G401 (cell line): ENCODE measurements at places on chromosomes 1 and 21. TPM values are rescaled to one million over a fixed set of nuclear protein-coding genes. Genes with fewer than 3 reads are reported as not detected.

AQP10 gene
- 0.24 TPM in 1 of 2 replicates, not detected in the other for total RNA-seq

SMCP gene
- total RNA-seq = not detected in 2 replicates

TRIM63 gene
- not detected in 2 replicates for total RNA-seq

NBPF6 gene
- not detected in 2 replicates for total RNA-seq

C1orf116 gene
- total RNA-seq = not detected in 2 replicates

ADGRL4 gene
- not detected in 2 replicates for total RNA-seq

HCRTR1 gene
- 2.0 and 4.2 TPM in 2 replicates for total RNA-seq

DNA sequence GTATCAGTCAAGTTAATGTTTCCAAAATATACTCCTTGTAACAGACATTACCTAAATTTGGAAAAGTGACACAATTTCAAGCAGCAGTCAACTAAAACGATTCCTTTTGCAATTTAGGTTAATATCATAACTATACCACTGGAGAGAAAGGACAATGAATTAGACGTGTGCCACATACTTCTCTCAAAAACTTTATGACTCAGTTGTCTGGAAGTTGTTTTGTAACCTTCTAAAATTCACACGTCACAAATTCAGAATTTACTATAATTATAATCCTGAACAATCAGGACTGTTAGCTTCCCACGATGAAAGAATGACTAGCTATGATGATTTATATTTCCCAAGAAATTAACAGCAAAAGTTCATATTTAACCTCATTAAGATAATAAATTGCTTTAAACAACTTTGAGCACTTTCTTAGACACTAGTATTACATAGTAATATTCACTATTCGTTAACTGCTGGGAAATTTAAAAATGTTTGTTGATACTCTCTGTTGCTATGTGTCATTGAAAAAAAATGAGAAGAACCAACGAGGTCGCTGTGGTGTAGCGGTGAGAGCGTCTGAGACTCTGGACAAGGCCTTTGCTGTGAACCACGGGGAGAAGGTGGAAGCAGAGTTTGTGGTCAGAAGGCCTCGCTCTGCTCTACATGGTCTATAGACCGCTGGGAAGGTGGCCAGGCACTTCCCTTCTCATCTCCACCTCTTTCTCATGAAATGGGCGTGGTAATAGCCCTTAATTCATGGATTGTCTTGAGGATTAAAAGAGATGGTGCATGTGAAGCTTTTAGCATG lies 27.9 kb upstream of the BATF3 start:
- DNase-seq = no peak

DNA sequence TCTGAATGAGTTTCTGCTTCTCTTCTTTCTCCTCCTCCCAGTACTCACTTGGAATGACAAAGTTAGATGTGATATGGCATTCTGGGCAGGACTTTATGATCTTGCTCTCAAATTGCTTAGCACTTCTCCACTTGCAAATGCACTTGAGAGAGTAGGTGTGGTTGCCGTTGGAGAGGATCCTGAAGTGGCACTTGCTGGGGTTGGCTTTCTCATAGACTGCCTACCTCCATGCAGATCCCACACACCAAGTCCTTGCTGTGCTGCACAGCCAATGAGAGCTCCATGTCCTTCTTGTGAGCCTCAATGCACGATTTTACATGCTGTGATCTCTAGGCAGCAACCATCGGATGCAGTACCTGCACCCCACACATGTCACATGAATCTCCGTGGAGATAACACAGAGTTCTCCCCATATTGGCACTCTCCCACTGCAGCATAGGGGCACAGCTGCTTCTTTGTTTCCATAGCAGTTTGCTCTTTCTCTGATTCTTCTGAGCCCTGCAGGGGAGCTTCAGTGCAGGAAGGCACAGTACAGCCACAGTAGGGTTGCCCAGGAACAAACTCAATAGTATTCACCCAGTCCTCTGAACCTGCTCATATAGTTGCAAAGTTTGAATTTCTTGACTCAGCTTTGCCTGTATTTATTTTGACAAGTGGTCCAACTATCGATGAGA lies 45.2 kb downstream of the ZNF691 start:
- DNase-seq = no peak

DNA sequence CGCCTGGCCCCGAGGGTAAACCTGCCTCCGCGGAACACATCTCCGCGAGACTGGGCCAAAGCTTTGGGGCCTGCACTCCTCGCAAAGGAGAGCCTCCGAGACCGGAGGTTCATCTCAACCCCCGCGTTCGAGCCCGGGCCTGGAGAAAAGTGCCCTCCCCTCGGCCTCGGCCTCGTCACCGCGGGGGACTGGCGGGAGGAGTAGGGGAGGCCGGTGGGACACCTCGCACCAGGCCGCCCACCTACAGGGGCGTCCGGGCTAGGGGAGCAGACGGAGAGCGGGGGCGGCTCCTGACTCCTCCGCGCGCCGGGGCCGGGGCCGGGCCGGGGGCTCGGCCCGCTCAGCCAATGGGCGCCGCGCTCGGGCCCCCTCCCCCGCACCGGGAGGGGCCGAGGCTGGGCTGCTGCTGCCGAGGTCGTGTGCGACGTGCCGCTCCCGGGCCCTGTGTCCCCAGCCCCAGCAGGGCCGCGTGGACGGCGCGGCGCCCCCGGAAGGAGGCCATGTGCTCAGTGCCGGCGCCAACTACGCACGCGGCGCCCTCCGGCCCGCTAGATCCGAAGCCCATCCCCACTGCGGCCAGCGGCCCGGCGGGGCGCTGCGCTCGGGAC lies 684 bp downstream of the SLC2A1 start:
- DNase-seq = no peak

- no peak for DNase-seq
Observed at GRCh38 chr1:190429141-190429540, 48.5 kb downstream of the BRINP3 start.

GRCh38 chr1:25817840-25818501 lies 1.8 kb upstream of the MTFR1L start:
- DNase-seq = no peak

DNA sequence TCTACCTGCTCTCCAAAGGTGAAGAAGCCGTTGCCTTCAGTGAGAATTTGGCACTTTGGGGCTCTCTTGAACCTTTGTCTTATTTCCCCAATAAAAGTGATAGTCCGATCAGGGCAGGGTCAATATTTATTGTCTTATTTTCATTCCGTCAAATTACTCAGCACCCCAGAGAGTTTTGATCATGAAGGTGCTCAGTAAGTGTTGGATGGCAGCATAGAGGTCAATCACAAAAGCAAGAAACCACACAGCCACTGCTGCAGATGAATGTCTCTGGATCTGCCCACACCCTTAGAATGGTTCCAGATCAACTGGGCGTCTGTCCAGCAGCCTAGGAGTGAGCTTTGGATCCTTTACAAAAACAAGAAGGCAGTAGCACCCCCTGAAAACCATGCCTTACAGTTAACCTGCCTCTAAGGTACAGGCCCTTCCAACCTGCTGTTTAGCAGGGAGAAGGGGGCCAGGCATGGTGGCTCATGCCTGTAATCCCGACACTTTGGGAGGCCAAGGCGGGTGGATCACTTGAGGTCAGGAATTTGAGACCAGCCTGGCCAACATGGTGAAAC lies 97.3 kb downstream of the PSMG1 start:
- no peak for DNase-seq

DNA sequence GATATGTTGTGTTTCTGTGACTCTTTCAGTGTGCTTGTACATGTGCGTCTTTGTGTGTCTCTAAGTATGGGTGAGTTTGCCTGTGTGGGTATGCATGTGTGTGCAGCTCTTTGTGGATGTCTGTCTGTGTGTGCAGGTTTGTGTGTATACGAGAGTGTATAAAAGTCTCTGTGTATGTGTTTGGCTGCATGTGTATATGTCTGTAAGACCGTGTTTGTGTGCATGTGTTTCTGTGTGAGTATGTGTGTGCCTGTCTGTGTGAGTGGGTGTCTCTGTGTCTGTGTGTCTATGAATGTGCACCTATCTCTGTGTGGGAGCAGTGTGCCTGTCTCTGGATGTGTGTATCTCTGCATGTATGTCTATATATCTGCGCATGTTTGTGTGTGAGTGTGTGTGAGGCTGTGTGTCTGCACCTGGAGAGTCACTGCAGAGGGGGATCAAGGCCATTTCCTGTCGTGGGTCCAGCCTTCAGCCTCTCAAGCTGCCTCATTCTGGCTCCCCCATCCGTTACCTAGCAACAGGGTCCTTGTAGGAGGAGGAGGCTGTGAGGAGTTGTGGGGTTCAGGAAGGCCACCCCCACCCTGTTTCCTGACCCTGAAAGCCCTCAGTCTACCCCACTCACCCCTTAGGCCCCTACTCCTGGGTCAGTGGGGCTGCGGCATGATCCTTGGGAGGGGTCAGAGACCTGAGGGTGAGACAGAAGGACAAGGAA lies 10.4 kb downstream of the FGR start:
- DNase-seq = no peak

- no peak for DNase-seq
Observed at GRCh38 chr1:18284805-18285537, 177.4 kb downstream of the IGSF21 start.

GRCh38 chr1:12851779-12852178 lies 3.3 kb upstream of the HNRNPCL1 start:
- DNase-seq = no peak

DNA sequence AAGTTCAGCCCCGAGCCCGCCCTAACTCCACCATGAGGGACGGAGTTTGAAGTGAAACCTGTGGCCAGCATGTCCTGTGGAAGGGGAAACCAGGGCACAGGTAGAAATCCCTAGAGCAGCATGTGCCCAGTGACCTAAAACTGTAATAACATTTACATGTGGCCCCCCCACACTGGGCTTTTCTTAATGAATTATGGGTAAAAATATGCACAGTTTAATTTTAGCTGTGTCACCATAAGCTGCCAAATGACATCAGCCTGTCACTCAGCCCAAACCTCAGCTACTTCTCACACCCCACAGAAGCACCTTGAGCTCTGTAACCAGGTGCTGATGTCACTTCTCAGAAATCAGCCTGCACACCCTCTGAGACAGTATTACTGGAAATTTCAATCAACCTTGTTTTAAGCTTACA lies 50.0 kb upstream of the SLC19A1 start:
- peak; percentile 65 for DNase-seq

- DNase-seq = no peak
Observed at GRCh38 chr1:183101081-183101480, 77.9 kb downstream of the LAMC1 start.

DNA sequence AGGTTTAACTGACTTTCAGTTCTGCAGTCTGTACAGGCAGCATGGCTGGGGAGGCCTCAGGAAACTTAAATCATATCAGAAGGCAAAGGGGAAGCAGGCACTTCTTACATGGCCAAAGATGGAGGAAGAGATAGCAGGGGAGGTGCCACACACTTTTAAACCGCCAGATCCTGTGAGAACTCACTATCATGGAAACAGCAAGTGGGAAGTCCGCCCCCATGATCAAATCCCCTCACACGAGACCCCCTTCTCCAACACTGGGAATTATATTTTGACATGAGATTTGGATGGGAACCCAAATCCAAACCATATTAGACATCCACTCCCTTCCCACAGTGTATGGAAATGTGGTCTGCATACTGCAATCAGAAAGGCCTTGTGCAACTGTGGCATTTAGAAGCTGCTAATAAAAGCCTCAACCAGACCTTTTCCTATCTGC lies 148.2 kb downstream of the FCRL5 start:
- DNase-seq = no peak

DNA sequence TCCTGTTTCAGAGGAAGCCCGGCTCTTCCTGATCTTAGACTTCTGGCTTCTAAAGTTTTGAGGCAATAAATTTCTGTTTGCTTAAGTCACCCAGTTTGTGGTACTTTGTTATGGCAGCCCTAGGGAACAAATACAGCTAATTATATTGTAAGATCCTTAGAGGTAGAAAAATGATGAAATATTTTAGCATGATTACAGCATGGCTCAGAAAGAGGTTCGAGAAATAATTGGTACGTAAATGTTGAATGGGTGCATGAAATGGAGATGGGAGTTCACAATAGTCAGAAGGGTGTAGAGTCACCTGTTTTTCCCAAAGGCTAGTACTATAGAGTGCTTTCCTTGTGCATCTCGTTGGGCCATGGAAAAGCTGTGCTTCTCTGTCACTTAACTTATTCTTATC lies 123.5 kb downstream of the RUNX1 start:
- DNase-seq = no peak

DNA sequence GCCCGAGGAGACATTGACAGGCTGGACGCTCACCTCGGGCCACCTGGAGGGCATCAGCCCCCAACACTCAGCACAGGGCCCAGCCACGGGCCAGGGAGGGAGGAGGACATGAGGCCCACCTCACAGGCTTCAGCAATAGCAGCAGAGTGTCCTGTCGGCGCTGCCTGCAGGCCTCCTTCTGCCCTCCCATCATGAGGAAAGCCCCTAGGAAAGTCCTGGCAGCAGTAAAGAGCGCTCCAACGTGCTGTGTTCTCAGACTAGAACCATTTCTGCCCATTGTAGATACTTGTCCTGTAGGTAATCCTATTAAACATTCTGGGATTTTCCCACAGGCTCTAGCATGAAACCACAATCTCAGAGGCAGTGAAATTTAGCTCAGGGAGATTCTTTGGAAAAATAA lies 62.0 kb upstream of the GALNT2 start:
- DNase-seq = no peak

DNA sequence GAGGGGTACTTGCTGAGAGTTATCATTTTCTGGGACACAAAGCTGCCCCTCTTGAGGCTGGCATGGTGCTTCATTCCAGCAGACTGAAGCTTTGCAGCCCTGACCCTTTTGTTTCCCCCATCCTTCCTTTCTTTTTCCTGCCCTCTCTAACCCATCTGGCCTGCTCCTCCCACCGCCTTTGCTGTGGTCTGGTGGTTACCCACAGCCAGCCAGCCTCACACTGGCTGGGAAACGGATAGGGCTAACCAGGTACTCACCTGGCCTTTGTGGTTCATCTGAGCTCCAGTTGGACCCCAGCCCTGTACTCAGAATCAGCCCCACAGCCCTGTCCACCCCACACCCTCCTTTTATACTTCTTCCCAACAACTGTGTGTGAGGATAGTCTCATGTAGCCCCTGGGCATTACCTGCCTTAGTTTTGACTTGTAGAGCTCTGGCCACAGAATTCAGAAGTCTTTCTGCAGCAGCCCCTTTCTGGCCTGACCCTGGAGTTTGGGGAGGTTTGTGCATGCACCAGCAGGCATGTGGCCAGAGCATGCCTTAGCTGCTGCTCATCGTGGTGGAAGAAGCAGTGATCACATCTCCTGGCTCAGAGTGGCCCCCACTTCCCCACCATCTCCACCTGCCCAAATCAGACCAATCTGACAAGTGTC lies 138.0 kb downstream of the TRABD2B start:
- DNase-seq = no peak

GRCh38 chr1:18972991-18973390 lies 16.5 kb upstream of the IFFO2 start:
- no peak for DNase-seq

DNA sequence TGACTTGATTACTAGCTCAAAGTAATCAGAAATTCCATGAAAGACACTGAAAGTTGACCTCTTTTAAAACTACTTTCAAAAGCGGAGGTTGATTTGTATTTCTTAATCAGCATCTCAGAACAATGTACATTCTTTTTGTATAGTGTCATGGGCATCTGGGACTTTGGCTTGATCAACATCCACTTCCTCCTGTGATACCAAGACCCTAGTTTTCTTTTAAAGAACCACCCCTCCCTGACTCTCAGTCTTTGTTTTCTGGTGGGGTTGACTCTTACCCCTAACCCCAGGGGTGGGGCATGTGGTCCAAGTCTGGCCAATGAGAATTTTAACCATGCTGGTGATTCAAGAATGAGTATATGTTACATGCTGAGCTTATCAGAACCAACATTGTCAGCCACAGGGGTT lies 21.7 kb upstream of the IRF2BP2 start:
- no peak for DNase-seq

GRCh38 chr1:234970401-234970730 lies 158.3 kb downstream of the TOMM20 start:
- DNase-seq = no peak

- DNase-seq = no peak
Observed at GRCh38 chr1:232923739-232924386, 26.5 kb upstream of the NTPCR start.
